Astrocyte of the cerebellum (primary cell): ENCODE measurements at places on chromosomes 5 and 9.

- DNase-seq: no peak
Measured at GRCh38 chr9:85262333-85262732, 479.4 kb downstream of the AGTPBP1 start.

DNA sequence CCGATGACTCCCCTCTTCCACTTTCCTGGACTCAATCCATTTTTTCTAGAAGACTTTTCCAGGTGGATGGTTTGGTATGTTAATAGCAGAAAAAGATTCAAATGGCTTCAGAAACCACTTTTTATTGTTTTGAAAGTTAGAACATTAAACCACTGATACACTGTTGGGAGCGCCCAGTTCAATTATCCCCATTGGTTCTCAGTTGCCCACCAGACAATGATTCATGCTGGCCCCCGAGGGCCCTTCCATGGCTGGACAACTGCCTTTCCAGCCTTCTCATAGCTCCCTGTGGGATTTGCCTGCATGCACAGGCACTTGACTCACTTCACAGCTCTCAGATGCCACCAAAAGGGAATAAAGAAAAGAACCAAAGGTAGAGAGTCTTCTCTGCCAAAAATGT, 21.3 kb upstream of the ANKRD34B start:
- peak; percentile 19 for DNase-seq

DNA sequence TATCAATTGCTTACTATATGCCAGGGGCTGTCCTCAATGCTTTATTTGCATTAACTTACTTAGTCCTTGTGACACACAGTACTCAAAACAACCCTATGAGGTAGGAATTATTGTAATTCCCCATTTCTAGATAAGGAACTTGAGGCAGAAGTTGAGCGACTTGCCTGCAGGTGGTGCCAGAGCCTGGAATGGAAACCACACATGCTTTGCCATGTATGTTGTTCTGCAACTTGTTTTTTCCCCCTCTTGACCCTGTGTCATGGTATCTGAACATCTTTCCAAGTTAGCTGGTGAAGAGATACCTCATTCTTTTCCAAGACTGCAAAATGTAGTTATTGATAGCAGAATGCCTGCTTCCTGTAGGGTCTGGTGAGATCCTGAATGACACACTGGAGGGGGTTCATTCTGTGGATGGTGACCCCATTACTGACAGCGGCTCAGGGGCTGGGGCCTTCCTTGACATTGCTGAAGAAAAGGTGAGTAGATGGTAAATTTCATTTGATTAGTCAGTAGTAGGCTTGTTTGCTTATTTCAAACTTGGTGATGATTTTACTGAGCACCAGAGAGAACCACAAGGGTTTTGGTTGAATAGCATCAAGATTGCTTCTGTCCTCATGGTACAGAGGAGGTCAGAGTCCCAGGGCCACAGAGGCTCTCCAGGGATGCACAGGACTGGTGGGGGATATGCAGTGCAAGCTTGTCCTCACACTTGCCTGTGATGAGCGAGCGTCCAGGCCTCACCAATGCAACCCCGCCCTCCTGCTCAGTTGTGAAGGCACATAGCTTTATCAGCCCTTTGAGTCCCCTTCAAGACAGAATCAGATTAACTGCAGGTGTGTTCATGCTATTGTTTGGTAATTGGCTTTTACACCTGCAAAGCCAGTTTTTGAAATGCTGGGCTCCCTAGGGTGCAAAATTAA, 57.0 kb downstream of the COL15A1 start:
- DNase-seq: peak; percentile 63

GRCh38 chr5:167030500-167031120, 1260.8 kb upstream of the WWC1 start:
- DNase-seq: no peak

DNA sequence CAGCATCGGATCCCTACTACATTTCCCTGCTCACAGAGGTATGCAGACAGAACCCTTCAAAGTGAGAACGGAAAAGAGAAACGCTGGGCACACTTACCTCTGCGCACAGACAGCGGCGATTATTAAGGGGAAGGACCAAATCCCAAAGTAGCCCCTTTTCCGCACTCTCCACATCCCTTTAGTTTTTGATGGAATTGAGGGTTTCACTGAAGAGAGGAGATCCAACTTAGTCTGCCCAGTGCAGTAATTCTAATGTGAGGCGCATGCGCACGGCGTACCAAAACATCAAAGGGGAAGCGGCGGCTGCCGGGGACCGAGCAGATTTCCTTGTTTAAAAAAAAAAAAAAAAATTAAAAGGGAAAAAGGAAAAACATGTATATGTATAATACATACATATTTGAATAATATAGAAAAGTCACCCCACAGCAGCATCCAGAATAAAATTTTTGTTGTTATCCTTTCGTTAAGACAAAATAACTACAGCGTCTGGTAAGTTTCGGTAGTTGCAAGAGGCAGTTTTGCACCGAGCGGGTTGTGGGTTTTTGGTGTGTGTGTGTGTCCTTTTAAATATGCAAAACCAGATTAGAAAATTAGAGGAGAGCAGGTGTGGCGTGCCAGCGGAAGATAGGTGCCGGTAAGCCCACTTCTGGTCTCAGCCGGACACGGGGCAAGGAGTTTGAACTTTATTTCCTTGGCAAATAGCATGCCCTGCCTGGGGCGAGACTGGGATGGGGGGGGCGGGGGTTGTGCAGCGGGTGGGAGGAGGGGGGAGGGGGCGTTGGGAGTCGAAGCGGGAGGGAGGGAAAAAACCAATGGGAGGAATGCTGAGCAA, at the start of gene GABRB2:
Gene GABRB2, minus strand, starts transcription at position 256 of the 832 bp plus-strand sequence. Its CDS starts 82 bp downstream, at position 174.
- peak; percentile 22 for DNase-seq

DNA sequence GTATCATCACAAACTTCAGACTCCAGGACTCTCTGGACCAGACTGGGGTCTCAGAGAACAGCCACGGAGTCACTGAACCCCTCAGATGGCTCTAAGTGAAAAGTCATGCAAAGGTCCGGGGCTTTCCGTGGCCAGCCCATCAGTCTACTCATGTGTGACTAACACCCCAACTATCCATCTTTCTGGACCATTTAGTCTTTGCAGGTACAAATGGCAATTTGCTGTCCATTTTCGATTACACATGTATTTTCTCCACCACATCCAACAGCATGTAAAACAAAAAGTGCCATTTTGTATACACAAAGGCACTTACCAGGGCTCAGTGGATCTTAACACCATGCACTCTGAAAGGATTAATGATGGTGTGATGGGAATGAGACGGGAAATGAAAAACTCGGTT, 387.7 kb downstream of the BNC2 start:
- DNase-seq: no peak

GRCh38 chr5:92470770-92471169, 1087.7 kb upstream of the ARRDC3 start:
- DNase-seq: no peak

DNA sequence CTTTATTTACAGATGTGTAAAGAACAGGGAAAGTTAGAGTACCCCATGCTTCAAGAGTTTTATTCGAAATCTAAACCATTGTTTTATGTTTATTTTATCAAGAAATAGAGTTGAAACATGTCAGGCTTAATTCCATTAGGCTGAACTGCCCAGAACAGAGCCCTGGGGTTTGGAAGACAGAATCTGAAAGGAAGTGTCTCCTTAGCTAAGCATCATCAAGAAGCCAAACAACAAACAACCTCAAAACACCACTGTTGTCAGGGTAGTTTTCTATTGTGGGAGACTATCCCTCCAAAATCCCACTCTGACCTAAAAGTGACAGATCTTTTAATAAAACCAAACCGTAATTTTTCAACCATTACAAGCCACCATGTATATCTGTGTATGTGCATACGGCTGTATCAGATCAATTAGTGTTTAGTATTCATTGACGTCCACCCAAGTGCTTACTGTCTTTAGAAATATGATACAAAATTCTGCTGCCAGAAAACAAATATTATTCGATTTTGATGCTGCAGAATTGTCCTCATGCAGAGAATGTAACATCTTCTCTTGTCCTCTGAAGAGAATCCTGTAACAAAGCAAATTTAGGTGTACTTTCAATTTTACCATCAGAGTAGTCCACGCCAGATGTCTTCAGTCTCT, 271.9 kb upstream of the TMEM161B start:
- no peak for DNase-seq

- no peak for DNase-seq
Measured at GRCh38 chr9:1002678-1003077, 26.2 kb downstream of the DMRT3 start.

GRCh38 chr9:125932012-125932411, 184.8 kb downstream of the PBX3 start:
- peak; percentile 99 for DNase-seq

- DNase-seq: no peak
Measured at GRCh38 chr9:26170190-26170589, 491.9 kb upstream of the TUSC1 start.

GRCh38 chr9:131673531-131673930, 66.3 kb downstream of the RAPGEF1 start:
- no peak for DNase-seq

DNA sequence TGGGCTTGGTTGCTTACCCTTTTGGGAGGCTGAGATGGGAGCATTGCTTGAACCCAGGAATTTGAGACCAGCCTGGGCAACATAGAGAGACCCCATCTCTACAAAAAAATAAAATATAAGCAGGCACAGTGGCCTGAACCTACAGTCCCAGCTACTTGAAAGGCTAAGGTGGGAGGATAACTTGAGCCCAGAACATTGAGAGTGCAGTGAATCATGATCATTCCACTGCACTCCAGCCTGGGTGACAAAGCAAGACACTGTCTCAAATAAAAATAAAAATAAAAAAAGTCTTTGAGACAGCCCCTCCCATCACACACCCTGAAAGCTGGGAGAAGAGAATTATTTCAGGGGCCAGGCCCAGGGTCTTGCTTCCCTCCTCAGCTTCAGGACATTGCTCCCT, 251.8 kb downstream of the BRINP1 start:
- DNase-seq: no peak

DNA sequence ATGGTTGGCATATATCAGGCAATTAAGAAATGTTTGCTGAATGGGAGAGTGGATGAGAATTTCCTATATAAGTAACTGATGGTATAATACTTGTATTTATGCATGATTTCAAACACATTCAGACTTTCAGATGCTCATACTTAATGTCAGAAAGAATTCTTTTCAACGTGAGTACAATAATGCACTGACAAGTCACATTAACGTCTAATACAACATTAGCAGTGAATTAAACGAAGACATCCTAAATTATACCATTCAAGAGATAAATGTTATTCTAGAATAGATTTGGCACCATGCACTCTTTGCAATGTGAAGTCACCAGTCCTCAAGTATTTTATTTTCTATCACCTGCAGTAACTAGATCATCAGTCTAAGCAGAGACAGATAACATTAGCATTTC, 712.9 kb downstream of the TLE1 start:
- no peak for DNase-seq

GRCh38 chr5:35741126-35741716, 115.5 kb upstream of the IL7R start:
- DNase-seq: no peak

GRCh38 chr9:14554886-14555285, 138.3 kb downstream of the ZDHHC21 start:
- DNase-seq: no peak

GRCh38 chr9:137269231-137269772, 8.2 kb upstream of the TOR4A start:
- no peak for DNase-seq

- DNase-seq: no peak
Measured at GRCh38 chr5:111121926-111122325, 29.8 kb downstream of the WDR36 start.
